ENCODE measurements at places on chromosomes 11 and 22. TPM values are rescaled to one million over a fixed set of nuclear protein-coding genes. Genes with fewer than 3 reads are reported as not detected.

DNA sequence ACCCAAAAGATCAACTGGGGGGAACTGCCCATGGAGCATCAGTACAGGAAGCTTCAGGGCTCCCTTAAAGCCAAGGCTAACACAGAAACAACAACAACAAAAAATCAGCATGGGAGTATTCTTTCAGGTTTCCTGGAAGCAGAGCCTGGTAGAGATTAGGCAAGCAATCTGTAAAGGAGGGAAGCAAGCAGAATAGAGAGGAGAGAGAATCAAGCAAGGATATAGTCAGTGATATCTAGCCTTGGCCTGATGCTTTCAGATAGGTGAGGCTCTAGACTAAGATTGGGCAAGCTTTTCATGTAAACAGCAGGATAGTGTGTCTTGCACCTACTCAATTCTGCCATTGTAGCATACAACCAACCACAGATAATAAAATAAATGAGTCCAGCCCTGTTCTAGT, 44.4 kb upstream of the FAT3 start:
- no peak for DNase-seq

DNA sequence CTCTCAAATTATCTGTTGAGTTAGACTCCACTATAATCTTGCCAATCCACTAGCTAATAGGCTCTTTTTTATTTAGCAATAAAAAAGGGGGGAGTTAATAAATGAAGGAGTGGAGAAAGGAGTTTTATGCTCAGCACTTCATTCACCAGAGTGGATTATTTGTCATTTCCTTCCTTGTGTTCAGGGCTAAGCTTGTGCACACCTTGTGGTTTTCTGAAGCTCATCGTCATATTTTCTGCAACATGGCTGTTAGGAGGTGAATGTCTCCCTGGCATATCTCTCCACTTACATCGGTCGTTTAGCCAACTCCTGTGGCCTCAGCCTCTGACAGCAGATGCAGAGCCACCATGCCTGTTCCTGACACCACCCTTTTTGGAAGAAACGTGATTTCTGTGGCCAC, 83.9 kb upstream of the MTNR1B start:
- DNase-seq, result no peak

DNA sequence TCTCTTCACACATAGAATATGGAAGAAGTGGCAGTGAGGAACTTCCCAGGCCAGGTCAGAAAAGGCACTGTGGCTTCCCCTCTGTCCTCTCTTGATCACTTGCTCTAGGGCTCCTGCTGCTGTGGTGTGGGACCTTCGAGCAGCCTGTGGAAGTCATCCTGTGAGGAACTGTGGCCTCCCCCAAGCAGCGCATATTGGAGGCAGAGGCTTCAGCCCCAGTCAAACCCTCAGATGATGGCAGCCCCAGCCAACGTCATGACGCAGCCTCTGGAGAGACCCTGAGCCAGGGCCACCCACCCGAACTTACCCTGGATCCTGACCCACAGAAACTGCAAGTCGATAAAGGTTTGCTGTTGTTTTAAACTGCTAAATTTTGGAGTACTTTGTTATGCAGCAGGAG, 444.9 kb downstream of the TBC1D22A start:
- DNase-seq, result no peak

GRCh38 chr11:47155879-47156278, 20.8 kb downstream of the ARFGAP2 start:
- DNase-seq, result no peak

- no peak for DNase-seq
These were observed 53.4 kb upstream of the CCND1 start for GRCh38 chr11:69587454-69588090.

- peak; percentile 74 for DNase-seq
These were observed 11.6 kb downstream of the LIF start for GRCh38 chr22:30234786-30235470.

DNA sequence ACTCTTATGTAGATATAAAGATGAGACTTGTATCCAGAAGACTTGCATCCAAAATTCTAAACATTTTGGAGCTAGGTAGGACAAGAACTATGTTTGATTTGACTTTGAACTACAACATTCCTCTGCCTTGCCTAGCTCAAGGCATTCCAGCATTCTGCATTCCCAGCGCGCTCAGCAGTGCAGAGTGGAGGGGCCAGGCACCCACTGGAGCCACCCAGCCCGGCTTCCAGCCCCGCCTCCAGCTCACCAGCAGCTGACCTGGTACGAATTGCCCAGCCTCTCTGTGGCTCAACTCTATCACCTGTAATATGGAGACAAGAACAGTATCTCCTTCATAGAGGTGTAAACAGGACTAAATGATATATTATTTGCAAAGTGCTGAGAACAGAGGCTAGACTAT, 28.8 kb downstream of the PRDM10 start:
- no peak for DNase-seq

GRCh38 chr11:43834286-43834685, 46.3 kb upstream of the ALKBH3 start:
- DNase-seq, result peak; percentile 14

- no peak for DNase-seq
These were observed 50.7 kb upstream of the LYVE1 start for GRCh38 chr11:10619131-10619680.

GRCh38 chr11:85806876-85807275, 4.1 kb downstream of the SYTL2 start:
- DNase-seq, result no peak

GRCh38 chr22:20674998-20675397, 98.9 kb upstream of the SERPIND1 start:
- no peak for DNase-seq

- DNase-seq, result no peak
These were observed 59.0 kb downstream of the LRP5 start for GRCh38 chr11:68371171-68372041.

DNA sequence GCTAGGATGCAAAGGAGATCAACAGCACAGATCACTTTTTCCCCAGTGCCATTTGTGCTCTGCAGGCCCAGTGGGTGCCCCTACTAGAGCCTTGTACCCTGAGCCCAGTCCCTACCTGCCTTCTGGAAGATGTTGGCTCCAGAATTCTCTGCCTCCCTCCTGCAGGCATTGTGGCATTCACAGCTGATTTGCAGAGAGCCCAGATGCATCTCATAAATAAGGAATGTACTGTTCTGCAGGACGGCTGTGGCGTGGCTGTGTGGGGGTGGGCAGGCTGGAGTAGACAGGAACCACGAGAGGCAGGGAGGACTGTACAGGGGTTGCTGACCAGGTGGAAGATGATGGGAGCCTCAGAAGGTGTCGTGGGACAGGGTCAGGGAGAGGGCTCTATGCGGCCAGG, 11.2 kb upstream of the MIAT start:
- no peak for DNase-seq

- DNase-seq, result peak; percentile 75
These were observed 76.1 kb downstream of the SOX6 start for GRCh38 chr11:16280256-16280682.

DNA sequence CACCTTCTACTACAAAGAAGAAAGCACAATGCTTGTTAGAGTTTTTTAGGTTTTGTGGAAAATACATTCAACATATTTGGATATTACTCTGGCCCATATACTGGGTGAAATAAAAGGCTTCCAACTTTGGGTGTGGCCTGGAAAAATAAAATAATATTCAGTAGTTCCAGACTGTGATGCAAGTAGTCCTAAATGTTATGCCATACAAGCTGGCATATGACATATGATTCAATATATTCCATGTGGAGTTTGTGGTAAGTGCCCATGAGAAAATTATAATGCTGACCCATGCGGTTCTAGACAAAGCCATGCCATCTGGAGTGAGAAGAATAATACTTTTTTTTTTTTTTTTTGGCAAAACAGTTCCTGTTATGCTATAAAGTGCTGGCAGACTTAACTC, 683.3 kb downstream of the LUZP2 start:
- DNase-seq, result no peak

DNA sequence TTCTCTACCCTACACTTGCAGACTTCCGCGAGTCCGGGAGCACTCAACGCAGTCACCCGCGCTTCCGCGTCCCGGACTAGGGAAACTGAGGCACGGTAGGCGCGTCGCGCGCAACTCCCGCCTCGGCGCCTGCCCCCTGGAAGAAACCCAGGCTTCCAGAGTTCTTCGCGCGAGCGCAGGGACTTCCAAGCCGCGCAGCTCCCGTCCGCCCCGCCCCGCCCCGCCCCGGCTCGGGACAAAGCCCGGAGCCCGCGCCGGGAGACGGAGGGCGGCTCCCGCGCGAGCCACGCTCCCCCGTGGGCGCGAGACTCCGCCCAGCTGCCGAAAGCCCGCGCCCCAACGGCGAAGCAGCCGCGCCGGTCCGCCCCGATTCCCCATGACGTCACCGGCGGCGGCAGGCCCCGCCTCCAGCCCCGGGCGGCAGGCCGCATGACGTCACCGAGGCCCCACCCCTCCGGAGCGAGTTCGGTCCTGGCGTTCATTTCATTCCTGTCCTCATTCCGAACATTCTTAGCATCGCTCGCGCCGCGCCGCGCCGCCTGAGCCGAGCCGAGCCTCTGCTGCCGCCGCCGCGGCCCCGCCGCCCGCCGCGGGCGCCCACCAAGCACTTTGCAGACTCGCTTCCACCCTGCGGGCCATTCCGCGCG, at the start of gene TEAD1:
Gene TEAD1 (plus strand): TSS at position 498 of the 647 bp plus-strand sequence.
- DNase-seq, result peak; percentile 98

- no peak for DNase-seq
These were observed 987.3 kb downstream of the BRD1 start for GRCh38 chr22:48840112-48840949.

DNA sequence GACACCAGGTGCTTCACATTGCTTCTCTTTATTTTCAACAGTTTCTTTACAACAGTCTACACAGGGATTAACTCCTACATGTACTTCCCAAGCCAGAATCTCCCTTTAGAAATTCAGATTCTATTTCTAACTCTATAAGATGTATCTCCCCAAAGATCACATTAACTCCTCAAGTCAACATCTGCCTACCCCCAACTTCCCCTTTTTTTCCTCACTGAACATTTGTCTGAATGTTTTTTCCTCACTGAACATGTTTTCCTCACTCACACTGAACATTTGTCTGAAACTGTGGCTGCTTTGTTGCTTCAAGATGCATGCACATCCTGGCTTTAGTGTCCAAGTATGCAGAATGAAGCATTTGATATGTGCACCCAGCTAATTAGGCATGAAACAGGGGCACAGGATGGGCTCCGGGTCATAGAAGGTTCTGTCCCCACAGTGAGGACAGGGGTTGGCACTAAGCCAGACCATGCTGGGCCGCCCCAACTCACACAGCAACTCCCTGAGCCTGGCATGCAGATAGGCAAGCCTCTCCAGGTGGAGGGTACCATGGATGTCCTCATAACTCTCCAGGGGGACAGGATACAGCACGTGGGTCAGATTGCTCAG, 11.3 kb downstream of the PRAME start:
- no peak for DNase-seq

DNA sequence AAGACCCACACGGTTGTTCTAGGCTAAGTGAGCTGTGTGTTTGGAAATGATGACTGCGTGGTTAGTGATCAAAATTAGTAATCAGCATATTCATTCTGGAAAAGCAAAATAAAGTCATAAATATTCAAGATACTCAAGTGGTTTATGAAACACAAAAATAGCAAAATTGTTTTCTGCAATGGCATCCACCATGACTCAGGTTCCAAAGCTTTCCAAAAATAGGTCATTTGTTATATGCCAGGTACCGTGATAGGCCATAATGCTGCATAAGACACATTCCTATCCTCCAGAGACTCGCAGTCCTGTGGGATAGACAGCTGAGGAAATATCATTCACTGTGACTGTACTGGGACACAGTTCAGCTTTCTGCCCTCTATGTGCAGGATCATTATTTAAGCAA, 2.4 kb upstream of the ATL3 start:
- DNase-seq, result no peak

DNA sequence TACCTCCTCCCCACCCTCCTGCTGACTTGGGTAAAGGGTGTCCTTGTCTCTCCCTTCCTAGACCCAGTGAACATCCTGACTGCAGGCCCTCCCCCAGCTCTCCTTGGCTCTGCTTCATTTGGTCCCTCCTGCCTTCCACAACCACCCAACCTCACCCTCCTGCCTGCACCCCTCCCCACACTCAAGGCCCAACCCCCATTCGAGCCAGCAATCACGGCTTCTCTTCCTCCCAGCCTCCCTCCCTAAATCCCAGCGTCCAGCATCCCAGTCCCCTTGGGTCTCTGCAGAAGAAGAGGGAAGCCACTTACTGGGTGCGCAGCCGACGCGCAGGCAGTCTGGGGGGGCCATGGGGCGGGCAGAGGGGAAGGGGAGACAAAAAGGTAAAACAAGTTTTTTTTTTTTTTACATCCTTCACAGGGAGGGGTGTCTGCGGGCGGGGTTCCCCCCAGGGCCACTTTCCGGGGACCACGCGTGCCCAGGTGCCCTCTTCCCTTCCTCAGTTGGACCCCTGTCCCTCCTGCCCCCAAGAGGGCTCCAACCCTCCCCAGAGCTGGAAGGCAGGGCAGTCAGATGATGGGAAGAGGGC, 62.5 kb downstream of the SLC22A12 start:
- DNase-seq, result no peak

GRCh38 chr22:24938741-24939341, 7.7 kb downstream of the LHFPL7 start:
- peak; percentile 69 for DNase-seq

- no peak for DNase-seq
These were observed 2.7 kb downstream of the NEFH start for GRCh38 chr22:29482726-29483125.

DNA sequence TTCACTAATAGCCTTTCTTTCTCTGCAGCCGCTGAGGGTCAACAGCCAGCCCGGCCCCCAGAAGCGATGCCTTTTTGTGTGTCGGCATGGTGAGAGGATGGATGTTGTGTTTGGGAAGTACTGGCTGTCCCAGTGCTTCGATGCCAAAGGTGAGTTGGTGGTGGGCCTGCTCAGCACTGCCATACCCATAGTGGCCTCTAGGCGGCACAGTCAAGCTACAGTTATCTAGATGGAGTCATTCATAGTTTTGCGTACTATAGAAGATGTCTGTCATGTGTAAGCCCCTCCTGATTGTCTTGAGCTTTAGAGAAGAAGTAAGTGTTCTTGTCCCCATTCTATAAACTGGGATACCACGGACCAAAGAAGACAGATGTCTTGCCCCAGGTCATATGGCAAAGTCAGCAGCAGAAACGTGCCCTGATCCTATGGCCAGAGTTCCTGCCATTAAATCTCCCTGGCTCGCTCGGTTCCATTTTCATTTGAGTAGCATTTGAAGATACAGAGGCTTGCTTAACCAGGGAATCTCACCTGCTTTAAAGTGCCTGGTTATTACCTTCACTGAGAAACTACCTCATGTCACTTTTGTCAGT, 42.1 kb upstream of the CRTAM start:
- no peak for DNase-seq

Gene PARVG
- 3.2 TPM for total RNA-seq

Gene RRP8
- total RNA-seq, result 18.4 TPM

Gene ARVCF
- 108 TPM for total RNA-seq

Gene OR52H1
- not detected for total RNA-seq

Gene APOBEC3H
- total RNA-seq, result not detected

Gene EXPH5
- total RNA-seq, result 8.8 TPM

Gene BIRC3
- total RNA-seq, result 4.9 TPM

Gene MFNG
- 8.7 TPM for total RNA-seq

Gene C22orf15
- total RNA-seq, result not detected

Gene ZNF215
- total RNA-seq, result 0.51 TPM

Gene POTEH
- total RNA-seq, result not detected

Gene NRIP3
- total RNA-seq, result 0.62 TPM

Gene OR8G5
- not detected for total RNA-seq

Gene YAP1
- 113 TPM for total RNA-seq

Gene RAB6A
- total RNA-seq, result 158 TPM

Gene RTN4R
- 7.1 TPM for total RNA-seq

Gene DNHD1
- 7.0 TPM for total RNA-seq
